GM23338 (cell line): ENCODE measurements at places on chromosomes 1 and 21. TPM values are rescaled to one million over a fixed set of nuclear protein-coding genes. Genes with fewer than 3 reads are reported as not detected.

The WASF2 gene
- total RNA-seq, result 37.2 and 40.9 TPM in 2 replicates

DNA sequence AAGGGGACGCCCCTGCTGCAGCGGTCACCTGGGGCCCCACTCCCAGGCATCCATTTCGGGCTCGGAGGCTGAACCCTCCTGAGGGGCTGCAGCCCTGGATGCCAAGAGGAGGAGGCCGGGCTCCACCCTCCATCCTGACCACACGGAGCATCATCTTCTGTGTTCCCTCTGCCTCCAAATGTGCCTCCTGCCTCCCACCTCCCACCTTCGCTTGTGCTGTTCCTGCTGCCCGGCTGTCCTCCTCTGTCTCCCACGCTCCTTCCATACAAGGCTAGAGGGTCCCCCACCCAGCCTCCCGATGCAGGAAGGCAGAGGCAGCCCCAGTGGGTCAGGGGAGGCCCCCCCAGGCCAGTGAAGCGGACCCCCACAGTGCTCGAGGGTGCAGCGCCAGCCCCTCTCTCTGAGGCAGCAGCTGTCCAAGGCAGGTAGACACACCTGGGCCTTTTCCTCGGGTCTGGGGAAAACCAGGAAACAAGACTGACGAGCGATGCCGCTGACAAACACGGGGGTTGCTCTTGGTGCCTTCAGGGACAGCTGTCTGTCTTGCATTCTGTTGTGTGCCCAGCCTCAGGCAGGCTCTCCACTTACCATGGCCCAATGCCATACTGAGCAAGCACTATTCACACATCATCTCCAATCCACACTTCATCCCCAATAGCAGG, 16.8 kb upstream of the PLEKHG5 start:
- H3K27me3 ChIP-seq, result no peaks in the 10 kb centered on the region
- H3K4me1 ChIP-seq, result no peaks in the 10 kb centered on the region
- H3K4me3 ChIP-seq, result no peak overlapping the region
- no peak for DNase-seq

The MYOC gene
- total RNA-seq, result not detected in 2 replicates

DNA sequence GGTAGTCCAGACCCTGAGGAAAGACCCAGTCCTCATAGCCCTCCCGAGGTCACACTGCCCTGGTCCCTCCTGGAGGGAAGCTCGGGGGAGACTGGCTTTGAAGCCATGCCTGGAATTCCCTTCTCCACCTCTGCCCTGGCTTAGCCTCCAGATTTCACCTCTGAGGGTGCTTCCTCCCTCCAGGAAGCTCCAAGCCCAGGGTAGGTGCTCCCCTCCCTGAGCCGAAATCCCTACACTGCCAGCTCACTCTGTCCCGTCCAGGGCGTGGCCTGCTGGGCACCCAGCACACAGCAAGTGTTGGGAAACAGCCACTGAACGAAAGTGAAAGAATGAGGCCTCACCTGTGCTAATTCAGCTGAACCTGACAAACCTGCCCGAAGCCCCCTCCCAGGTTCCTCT, 6.0 kb upstream of the TNFRSF25 start:
- no peak overlapping the region for H3K27ac ChIP-seq
- DNase-seq, result no peak
- no peaks in the 10 kb centered on the region for H3K27me3 ChIP-seq
- H3K4me3 ChIP-seq, result peak overlapping the region; percentile 74; the same call in 1 of the 2 replicates
- H3K36me3 ChIP-seq, result no peaks in the 10 kb centered on the region

The TTC39A gene
- 5.4 and 7.1 TPM in 2 replicates for total RNA-seq
